ENCODE measurements at places on chromosomes 5 and 9.

- DNase-seq: no peak
Observed at GRCh38 chr9:86329649-86330048, 24.6 kb downstream of the TUT7 start.

DNA sequence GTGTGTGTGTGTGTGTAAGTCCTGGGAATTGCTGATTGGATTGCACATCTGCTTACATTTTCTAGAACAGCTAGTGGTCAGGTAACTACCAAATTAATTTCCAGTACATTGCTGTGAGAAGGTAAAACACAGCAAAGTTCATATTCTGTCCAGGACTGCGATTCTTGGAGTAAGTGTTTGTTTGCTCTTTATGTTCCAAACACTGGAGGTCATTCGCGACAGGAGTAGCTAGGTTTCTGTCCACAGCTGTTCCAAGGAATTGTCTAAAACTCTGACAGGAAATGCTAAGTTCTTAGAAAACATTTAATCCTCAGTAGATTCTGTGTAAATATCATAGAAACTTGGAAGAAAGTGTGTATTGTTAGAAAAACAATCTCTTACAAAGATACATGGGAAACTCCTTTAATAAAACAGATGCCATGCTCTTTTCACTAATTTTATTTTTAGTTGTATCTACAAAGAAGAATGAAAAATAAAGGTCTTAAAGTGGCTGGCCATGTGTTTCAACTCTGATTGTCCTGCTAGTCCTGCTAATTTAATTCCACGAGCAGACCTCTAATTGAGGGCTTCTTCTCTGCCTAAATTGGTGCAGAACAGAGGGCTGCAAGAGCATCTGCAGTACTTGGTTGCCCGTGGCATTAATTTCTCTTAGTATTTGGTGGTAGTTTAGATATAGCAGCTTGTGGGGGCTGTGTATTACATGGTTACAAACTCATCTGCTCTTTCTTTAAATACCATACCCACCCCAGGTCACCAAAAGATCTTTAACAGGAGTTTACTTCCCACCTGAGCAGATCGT is 464.5 kb downstream of the RASEF start:
- DNase-seq: no peak

DNA sequence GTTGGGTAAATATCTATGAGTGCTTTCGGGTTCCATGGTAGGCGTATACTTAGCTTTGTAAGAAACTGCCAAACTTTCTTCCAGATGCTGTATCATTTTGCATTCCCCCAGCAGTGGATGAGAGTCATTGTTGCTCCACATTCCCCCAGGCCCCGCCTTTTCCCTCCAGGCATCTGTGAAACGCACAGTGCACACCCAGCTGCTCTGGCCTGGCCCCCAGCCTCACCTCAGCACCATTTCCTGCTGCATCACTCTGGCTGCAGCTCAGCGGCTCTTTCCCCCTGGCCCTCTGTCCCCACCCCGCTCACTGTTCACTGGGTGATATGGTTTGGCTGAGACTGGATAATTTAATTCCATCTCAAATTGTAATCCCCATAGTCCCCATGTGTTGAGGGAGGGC is 76.6 kb upstream of the SPTLC1 start:
- DNase-seq: peak; percentile 29

DNA sequence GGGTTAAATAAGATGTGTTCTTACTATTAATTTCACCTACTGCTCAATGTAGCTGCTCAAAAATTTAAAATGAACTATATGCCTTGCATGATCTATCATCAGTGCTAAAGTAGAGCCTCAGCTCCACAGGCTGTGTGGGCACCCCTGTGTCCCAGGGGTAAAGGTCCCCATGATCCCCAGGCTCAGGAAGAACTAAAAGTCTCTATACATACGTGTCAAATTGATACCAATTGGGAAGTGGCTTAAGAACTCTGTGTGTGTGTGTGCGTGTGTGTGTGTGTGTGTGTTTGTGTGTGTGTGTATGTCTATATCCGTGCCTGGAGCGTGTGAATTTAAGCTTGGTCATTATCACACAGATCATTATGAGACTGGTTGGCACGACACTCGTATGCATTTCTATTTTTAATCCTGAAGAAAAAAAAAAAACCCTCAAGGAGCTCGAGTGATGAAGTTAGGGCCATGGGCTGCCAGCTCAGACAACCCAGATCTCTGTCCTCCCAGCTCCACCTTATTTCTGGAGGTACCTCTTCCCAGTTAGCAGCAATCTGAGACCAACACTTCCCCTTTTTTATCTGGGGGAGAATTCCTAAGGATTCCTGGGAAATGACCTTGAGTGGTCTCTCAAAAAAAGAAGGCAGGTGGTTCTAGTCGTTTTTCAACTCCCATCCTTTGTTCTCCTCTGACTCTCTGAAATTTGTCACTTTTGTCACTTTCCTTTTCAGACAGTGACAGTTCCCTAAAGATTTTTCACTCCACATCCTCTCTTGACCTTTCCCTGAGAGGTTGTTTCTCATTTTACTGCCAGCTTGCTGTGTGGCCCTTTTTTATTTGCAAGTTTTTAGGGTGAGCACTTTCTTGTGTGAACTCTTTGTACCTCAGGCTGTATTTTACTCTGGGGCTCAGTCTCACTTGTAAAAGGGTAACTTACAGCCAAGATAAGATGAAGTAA is 45.7 kb upstream of the CTXN3 start:
- no peak for DNase-seq

DNA sequence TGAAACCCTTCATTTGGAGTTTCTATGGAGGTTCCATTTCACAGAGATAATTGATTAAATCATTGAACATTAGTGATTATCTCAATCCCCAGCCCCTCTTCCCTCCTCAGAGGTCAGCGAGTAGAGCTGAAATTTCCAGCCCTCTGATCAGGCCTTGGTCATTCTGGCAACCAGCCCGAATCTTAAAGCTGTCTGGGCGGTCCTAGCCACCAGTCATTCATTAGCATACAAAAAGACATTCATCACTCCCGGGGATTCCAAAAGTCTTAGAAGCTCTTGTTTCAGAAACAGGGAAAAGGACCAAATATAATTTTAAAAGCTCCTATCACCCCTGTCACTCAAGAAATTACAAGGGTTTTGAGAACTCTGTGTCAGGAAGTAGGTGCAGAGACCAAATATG is 41.3 kb downstream of the ZNF474 start:
- DNase-seq: no peak

- no peak for DNase-seq
Observed at GRCh38 chr9:128343855-128344254, 3.5 kb downstream of the SLC27A4 start.

- DNase-seq: no peak
Observed at GRCh38 chr5:168307022-168307421, 15.6 kb downstream of the WWC1 start.

DNA sequence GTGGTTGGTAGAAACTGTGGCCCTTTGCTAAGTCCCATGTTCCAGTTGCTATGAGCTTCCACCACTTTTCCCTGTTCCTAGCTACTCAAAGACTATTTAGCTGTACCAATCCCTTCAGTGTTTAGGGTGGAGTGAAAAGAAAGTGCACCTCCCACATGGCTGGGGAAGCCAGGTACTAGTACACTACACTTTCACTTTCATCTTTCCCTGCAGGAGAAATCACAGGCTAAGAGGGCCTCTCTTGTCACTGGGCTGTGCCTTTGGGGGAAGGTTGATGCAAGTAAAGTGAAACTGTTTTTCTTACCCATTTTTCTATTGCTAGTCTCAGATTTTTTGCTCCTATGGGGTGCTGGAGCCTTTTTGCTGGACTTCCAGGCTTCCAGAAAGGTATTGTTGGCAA is 33.5 kb upstream of the CKS2 start:
- DNase-seq: peak; percentile 5

DNA sequence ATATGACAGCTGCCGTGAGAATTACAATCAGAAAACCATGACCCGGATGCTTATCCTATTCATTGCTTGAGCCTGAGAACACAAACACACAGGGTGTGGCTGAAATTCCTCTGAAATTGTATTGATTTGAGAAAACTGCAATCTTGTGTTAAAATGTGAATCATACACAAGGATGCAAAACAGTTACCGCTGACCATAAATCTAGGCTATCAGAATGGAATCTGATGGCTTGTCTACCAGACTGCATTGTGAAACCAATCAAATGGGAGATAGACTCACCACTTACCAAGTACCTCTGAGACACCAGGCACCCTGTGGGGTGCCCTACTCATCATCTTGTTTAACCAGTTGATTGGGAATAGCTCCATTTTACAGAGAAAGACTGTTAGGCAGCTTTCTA is 188.7 kb upstream of the MSX2 start:
- DNase-seq: no peak

DNA sequence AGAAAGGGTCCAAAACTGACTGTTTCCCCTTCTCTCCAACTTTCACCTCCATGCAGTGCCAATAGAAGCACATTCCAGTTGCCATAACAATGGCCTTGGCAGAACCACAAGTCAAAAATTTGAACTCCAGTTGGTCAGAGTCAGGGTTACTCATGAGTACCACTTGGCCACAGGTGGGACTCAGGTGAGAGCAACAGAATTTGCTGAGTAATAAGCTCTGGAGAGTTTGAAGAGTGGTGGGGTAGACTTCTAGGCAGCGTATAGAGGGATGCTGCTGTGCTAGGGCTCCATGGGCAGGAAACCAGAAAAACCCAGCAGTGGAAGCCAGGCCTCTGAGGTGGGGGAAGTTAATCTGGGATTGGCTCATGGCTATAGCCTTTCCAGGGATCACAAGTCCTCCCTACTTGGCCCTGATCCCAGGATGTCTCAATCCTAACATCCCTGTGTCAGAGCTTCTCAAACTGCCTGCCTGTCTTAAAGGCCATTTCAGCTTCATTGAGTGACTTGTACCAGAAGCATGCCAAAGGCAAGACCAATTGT is 30.2 kb downstream of the SNX18 start:
- peak; percentile 74 for DNase-seq

- no peak for DNase-seq
Observed at GRCh38 chr9:129501771-129502319, 119.1 kb downstream of the C9orf50 start.

DNA sequence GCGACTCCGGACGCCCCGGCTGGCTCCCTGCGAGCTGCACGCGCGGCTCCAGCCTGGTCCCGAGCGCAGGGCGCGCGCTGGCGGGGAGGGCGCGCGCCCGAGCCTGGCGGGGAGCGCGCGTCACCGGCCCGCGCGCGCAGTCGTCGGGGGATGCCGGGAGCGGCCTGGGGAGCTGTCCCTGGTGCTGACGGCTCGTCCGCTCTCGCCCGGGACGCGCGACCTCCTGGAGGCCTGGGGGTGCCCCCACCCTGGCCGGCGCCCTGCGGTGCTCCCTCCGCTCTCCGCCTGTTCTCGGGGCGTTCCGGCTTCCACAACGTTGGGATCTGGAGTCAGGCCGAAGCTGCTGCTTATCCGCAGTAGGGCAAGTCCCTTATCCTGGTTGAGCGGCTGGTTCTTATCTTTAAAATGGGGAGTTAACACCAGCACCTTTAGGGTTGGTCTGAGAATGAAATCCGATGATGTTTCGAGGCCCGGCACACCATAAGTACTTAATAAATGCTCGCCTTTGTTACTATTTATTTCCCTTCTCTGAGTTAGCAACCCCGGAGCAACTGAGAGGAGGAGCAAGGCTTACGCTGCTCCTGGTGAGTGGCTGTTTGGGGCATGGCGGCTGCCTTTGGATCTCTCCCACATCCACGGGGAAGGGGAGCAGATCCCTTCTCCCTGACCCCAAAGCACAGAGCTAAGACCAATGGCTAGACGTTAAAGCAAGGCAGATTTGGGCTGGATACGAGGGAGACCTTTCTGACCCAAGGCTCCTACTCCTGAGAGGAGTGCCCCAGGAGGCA is at the start of gene FAM163B:
FAM163B (minus strand) TSS at position 79 of the 788 bp plus-strand sequence. CDS start 29,166 bp downstream, outside the sequence.
- DNase-seq: no peak

DNA sequence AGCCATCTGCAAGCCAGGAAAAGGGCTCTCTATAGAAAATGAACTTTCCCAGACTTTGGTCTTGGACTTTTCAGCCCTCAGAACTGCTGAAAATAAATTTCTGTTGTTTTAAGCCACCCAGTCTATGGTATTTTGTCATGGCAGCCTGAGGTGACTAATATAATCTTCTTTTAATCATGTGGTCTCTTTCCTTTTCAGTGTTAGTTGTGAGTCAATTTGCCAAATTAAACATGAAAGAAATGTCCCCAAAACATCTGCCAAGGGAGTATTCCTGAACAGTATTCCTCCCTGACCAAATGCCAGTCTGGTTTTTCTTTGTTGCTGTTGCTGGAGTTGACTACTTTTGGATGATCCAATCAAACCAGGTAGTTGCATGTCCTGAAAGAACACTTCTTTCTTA is 4.7 kb upstream of the YTHDC2 start:
- DNase-seq: no peak

DNA sequence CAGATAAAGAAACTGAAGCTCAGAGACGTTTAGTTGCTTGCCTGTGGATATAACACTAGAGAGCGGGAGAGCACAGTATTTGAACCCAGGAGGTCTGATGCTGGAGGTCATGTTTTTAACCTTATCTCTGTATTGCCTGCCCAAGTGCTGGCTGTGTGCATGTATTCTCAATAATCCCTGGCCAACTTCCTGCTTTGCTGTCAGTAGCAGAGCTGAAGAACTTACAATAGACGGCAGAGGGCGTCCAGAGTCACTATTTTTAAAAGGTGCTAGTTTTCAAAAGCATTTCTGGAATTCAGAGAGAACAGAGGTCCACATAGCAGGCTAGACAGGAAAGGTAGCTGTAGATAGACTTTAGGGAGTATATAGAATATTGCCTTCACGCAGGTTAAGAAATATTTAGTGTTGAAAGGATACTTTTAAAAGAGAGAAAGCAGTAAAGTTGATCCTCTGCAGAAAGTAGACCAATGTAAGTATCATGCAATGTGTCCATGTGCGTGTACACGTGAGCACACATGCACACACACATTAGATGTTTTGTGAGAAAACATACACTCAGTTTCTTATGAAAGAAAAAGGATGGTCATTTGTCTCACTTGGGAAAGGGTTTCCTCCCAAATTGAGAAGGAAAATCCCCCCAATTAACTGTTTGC is 46.3 kb downstream of the PTCD2 start:
- DNase-seq: peak; percentile 67

GRCh38 chr5:61744690-61745619 is 412.9 kb downstream of the ZSWIM6 start:
- no peak for DNase-seq

- DNase-seq: no peak
Observed at GRCh38 chr5:3311433-3311832, 284.2 kb upstream of the IRX1 start.
